ENCODE measurements at places on chromosomes 11 and 22.

GRCh38 chr11:29333993-29334775, 682.6 kb downstream of the KCNA4 start:
- no peak for DNase-seq

GRCh38 chr11:9002920-9003572, 755 bp downstream of the NRIP3 start:
- DNase-seq = no peak

GRCh38 chr11:67268962-67269268, 2.6 kb downstream of the GRK2 start:
- DNase-seq = no peak

GRCh38 chr11:87726506-87726905, 448.7 kb downstream of the RAB38 start:
- DNase-seq = no peak

- no peak for DNase-seq
These were observed 195.5 kb downstream of the EFCAB6 start for GRCh38 chr22:43616645-43617044.

- DNase-seq = no peak
These were observed 22.4 kb upstream of the RDX start for GRCh38 chr11:110318638-110319404.
